Tibial nerve (tissue), 4 donors: ENCODE measurements at places on chromosomes 2 and 18.

- DNase-seq: no peak
Measured at GRCh38 chr18:24414349-24415003, 12.0 kb upstream of the IMPACT start.

DNA sequence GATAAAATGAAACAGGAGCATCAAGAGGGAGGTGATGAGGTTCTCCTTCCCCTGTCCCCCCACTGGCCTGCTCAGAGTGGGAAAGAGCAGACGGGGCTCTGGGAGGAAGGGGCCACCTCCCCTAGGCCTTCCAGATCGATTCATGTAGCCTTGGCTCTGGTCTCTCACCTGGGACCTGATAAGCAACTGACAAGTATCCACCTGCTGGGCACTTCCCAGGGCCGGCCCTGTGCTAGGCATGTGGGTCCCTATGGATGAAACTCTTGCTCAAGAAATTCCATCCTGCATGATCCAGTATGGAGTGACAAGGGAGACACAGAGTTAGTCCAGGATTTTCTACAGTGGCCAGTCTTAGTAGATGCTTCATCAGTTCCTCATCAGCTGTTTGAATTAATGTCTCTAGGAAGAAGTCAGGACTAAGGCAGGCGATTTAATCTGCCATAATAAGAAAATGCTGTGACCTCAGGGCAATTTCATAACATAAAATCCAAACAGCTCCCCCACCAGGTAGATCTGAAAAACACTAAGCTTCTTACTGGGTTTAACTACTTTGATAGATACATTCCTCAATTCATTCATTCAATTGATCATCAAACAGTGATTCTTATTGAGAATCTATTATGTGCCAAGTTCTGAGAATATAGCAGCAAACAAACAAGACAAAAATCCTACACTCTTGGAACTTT, 44.7 kb upstream of the ZFP36L2 start:
- DNase-seq: no peak

GRCh38 chr2:122883849-122884248, 1128.4 kb downstream of the TSN start:
- DNase-seq: no peak

- DNase-seq: no peak
Measured at GRCh38 chr2:237305579-237305978, 108.4 kb downstream of the COL6A3 start.

- DNase-seq: no peak
Measured at GRCh38 chr2:156192468-156192867, 140.1 kb downstream of the NR4A2 start.
